Caudate nucleus (tissue), 63 donors: ENCODE measurements at places on chromosomes 2 and 18.

GRCh38 chr2:134413430-134413829 is 159.6 kb downstream of the MGAT5 start:
- no peak for DNase-seq

- DNase-seq: no peak
Observed at GRCh38 chr2:29374823-29375222, 259.6 kb downstream of the CLIP4 start.

DNA sequence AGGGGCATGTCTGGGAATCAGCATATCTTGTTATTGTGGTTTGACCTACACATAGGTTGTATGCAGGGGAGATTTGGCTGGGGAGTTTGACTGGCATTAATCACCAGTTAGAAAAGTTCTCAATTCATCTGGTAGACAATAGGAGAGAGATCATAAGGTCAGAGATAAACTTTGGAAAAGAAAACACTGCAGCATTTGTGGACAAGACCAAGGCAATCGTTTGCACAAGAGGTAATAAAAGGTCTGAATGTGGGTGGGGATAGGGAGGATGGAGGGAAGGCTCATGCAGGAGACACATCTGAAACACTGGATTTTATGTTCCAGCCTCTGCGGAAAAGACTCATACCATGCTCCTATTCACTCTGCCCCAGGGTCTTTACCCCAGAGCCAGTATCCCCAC is 136.9 kb downstream of the MAIP1 start:
- DNase-seq: no peak

DNA sequence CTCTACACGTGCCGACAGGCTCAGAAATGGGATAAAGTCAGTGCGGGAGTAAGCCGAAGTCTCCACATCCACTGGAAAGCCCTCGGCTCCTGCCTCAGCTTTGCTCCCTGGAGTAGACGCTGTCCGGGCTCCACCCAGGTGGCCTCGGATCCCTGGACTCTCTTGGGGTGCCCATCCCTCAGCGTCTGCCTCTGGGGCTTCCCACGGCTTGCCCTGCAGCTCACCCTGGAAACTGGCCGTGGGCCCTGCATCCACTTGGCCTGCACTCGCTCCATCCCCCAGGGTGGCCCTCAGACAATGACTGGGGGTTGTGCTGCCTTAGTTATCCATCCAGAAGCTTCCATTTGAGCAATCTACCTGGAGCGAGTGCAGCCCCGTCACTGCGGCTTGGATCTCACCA is 36.2 kb upstream of the TAF1B start:
- no peak for DNase-seq

DNA sequence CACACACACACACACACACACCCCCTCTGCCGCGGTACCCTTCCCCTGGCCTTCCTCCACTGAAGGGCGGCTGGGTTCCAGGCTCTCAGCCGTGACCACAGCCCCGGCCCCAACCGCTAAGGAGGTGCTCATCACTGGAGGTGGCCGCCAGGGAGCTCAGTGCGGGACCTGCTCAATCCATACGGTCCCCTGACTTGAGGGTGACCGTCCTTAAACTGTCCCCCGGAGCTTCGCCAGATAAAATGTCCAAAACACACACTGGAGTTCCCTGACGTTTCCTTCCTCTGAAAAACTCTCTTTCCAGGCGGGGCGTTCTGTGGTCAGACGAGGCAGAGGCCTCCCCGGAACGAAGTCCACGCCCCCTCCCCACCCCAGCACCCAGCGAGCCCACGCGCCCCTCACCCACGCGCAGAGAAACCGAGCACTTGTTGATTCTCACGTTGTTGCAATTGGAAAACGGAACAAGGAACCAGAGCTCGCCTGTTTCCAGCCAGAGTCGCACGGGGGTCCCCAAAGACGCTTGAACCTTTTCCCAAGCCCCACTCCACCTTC is 1.4 kb downstream of the MBP start:
- DNase-seq: no peak

- no peak for DNase-seq
Observed at GRCh38 chr2:223811757-223812156, 25.6 kb downstream of the AP1S3 start.

DNA sequence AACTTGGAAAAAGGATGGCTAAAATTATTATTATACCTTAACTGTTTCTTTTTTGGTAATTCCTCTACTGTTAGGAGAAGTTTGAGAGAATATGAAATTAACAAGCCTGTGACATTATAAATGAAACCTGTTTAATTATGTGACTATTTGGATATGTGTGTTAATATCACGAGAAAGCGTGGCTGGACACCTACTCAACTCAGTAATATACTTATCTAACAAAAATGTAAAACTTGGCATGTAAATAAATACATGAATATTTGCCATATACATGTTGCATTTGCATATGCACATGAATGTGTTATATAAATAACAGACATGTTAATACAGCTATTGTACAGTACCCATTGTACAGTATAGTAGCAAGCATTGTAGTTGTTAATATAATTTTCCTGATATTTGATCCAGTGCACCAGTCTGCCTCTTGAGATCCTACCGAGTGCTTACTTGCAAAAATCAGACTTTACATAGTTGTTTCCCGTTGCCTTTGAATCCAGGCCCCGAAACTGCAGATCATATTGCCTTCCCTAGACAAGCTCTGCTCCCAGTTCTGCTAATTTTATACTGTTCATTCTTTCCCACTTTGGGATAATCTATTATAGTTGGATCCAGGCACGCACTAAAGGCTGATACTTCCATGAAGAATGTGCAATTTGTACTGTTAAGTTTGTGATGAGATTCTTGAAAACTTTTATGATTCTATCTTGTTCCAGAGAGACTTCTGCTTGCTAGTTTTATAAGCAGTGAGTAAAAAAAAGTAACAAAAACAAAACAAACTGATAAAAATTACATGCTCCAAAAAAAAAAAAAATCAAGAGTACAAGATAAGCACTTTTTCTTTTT is 395.6 kb downstream of the ARHGAP15 start:
- DNase-seq: no peak
